ENCODE measurements at places on chromosomes 1 and 21. TPM values are rescaled to one million over a fixed set of nuclear protein-coding genes. Genes with fewer than 3 reads are reported as not detected.

Gene PKN2
- total RNA-seq: 34.5 TPM

Gene CELA2A
- not detected for total RNA-seq

Gene CXADR
- total RNA-seq: 21.1 TPM

Gene KCNH1
- total RNA-seq: not detected

GRCh38 chr1:152869808-152870419, 8.2 kb upstream of the SMCP start:
- peak; percentile 48 for DNase-seq

DNA sequence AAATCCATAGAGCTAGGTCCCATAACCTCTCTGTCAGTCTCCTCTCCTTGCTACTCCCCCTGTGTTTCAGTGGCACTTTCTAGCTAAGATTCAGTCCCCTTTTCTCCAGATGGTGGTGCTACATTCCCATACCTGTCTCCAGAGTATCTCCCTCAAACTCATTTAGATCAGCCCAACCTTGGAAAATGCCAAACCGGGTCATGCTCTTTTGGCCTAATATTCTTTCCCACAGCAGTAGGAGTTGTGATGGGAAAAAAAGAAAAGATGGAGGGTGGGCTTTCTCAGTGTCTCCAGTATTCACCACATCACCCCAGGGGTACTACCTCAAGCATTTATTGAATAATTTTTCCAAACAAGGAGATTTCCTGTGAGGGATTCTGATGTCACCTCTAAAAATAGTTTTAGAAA, 3.2 kb upstream of the RXFP4 start:
- no peak for DNase-seq

- DNase-seq: no peak
These were observed 7.3 kb downstream of the RNU5D-1 start for GRCh38 chr1:44723496-44724295.

- no peak for DNase-seq
These were observed 60.9 kb downstream of the SLX9 start for GRCh38 chr21:45000637-45001133.

DNA sequence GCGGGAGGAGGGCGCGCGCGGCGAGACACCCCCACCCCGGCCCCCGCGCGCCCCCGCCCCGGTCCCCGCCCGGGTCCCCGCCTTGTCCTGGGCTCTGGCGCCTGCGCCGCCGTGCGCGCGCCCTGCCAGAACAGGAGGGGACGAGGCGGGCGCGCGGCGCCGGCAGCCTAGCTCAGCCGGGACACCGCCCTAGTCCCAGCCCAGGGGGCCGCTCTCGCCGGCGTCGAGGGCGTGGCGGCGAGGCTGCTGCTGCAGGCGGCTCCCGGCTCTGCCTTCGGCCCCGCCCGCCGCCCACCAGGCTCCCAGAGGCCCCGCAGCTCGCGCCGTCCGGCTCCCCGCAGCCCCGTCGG, at the start of gene RCAN3:
Gene RCAN3 (plus strand): TSS at position 128 of the 350 bp plus-strand sequence. CDS start 11,537 bp downstream, outside the sequence.
- peak; percentile 93 for DNase-seq

DNA sequence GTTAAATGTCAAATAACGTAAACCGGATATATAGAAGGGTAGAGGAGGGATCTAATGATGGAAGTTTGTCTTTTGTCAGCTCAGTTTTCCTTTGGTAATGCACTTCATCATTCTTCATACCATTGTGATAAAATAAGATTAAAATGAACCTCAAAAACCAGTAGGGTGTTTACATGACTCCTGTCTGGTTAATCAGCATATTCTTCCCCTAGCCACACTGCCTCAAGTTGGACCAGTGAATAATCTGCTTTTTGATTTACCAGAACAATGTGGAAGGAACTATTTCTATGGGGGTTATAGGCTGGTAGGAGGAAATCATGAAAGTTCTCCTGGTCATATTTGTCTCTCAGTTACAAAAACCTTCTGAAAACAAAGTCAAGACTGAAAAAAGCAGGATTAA, 634.7 kb downstream of the NCAM2 start:
- DNase-seq: no peak

GRCh38 chr21:30996728-30997127, 41.5 kb downstream of the KRTAP19-8 start:
- DNase-seq: no peak
